ENCODE measurements at places on chromosomes 2 and 18.

DNA sequence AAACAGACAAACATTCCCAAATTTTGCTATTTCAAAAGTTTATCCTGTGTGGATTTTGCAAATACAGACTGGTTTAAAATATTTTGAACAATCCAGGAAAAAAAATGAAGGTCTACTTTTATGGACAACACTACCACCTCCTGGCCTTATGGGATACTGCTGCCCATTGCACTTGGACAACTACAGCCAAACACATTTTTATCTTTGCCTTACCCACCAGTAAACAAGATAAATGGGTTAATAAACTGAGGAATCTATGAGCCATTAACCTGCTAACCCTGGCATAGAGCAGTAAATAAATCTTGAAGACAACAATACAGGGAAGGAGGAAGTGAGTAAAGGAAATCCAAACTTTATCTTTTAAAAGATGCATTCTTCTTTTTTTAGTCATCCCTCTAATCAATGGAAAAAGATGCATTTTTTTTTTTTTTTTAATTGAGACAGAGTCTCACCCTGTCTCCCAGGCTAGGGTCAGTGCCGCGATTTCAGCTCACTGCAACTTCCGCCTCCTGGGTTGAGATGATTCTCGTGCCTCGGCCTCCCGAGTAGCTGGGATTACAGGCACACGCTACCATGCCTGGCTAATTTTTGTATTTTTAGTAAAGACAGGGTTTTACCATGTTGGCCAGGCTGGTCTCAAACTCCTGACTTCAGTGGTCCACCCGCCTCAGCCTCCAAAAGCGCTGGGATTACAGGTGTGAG, 2.1 kb upstream of the SPIRE1 start:
- DNase-seq = no peak

DNA sequence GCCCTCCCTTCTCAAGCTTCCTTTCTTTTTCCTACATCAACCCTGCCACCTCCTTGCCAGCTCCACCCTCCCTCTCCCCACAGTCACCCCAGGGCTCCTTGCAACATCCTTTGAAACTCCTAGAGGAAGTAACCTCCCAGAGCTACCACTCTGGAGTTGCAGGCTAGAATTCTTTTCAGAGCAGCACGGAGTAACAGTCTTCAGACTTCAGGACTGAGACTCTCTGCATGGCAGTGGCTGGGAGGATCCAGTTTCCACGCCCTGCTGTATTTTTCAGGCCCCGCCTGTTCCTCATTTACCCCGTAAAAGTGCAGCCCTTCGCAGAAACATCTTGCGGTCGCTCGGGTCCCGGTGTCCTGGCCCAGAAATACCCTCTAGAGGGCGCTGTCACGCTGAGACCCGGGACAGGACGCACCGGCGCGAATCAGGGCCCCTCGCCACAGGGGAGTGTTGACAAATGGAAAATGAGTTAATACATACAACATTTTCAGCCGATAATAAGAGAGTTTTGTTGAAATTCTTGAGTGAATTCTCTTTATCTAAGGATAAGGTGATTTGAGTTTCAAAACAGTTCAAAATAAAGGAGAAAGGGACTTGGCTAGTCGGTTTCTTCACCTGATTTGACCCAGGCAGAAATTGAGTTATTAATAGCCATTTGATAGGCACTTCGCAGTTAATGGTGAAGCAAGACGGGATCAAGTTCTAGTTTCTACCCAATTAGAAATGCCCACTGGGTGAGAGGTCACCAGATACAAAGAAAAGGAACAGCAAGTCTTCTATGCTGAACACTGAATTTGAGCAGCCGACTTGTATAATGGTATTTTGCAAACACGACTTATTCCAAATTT, 18.5 kb upstream of the NTSR2 start:
- peak; percentile 30 for DNase-seq

GRCh38 chr2:177721818-177722567, 329.4 kb downstream of the AGPS start:
- no peak for DNase-seq

DNA sequence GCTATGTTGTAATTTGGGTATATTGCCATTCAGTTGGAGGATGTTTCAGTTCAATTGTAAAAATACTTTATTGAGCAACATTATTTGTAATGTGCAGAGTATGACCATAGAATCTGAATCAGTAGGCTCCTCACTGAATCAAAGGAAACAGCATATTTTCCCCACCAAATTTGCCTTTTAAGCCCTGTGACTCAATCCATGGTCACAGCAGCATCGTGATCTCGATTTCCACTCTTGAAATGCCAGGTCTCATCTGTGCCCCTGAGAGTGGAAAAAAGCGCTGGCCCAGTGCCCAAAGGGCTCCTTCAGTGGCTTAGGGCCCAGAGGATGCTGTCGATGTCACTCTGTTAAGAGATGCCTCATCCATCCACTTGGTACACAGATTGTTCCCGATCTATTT, 57.5 kb downstream of the FHOD3 start:
- DNase-seq = no peak

DNA sequence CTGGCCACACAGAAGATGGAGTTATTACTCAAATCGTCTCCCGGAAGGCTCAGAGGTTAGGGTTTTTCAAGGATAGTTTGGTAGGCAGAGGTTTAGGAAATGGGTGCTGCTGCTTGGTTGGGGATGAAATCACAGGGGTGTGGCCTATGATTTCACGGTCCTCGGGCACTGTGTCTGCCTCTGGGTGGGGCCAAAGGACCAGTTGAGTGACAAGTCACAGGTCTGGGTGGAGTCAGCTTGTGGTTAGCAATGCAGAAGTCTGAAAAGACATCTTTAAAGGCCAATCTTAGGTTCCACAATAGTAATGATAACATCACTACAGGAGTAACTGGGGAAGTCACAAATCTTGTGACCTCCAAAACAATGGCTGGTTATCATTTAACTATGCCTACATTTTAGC, 387.8 kb downstream of the ZNF521 start:
- no peak for DNase-seq

GRCh38 chr2:64462940-64463700, 9.2 kb downstream of the LGALSL start:
- DNase-seq = no peak
